ENCODE measurements at places on chromosomes 12 and 14. TPM values are rescaled to one million over a fixed set of nuclear protein-coding genes. Genes with fewer than 3 reads are reported as not detected.

DNA sequence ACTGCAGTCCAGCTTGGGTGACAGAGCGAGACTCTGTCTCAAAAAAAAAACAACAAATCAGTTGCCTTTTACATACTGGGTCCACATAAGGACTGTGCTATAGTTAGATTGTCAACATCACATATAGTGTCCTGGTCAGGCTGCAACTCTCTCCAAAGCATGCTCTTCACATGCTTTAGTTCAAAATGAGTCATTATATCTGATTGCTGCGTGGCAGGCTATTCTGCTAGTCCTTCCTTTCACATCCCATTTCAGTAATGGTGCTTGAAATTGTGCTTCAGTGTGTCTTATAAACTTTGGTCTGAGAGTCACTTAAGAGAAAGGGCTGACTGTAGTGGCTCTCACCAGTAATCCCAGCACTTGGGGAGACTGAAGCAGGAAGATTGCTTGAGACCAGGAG, 6.9 kb downstream of the LETMD1 start:
- DNase-seq, result peak; percentile 8

DNA sequence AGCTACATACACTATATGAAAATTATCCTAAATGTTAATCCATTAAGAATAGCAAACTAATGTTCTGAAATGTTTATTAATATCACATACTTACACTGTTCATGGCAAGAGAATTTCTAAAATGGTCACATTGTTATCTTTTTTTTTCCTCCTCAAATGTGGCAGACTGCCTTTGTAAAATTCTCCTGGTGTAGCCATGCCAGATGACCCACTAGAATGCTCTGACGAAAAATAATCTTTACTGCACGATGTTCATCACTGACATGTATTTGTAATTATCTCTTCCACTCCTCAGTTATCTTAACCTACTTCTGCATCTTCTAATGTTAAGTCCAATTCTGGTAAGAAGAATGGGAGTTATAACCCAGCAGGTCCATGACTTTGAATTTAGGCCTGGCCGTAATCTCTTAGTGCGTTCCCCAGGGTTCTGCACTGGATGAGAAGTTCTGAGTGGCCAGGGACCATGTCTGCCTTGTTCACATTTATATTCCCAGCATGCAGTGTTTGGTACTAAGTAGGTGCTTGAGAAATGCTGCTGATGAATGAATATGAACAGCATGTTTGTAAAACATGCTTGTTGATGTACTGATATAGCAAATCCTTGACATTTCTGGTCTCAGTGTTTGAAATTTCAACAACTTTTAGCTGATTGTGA, 46.7 kb downstream of the NOPCHAP1 start:
- no peak for DNase-seq

The SLC6A12 gene
- not detected for total RNA-seq

- DNase-seq, result no peak
Observed at GRCh38 chr12:1006255-1006654, 15.2 kb downstream of the ERC1 start.

GRCh38 chr12:52440821-52441319, 6.7 kb upstream of the KRT75 start:
- DNase-seq, result peak; percentile 53

- no peak for DNase-seq
Observed at GRCh38 chr14:38047195-38047902, 160.4 kb upstream of the SSTR1 start.

- no peak for DNase-seq
Observed at GRCh38 chr12:68012712-68013111, 23.5 kb downstream of the IFNG-AS1 start.

DNA sequence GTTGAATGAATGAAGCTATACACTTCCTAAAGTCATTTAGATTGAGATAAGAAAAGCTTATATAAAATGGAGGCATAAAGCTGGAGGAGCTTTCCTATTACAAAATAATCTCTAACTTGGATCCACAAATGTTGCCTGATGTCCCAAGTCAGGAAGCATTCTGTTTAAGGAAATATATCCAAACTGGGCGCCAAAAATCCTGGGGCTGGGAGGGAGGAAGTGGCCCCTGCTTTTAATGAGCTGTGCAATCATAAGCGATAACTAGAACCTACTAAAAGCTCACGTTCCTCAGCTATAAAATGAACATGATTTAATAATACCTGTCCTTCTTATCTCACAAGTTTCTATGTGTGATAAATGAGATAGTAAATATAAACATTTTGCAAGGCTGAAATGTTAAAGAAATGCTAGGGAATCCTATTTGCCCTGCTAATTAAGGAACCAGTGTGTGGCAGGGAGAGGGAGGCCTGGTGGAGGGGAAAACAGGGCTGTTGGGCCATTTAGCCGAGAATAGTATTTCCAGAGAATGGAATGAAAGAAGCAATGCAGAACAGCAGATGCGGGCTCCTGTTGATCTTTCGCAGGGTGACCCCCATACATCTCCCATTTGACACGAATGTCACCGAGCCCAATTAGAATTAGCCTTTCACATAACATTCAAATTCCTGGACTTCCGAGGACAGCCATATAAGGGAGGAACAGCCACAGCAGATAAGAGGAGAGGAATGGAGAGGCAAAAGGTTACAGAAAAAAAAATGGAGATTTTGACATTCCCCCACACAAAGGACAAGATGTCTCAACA, 25.9 kb downstream of the DUSP6 start:
- DNase-seq, result no peak

DNA sequence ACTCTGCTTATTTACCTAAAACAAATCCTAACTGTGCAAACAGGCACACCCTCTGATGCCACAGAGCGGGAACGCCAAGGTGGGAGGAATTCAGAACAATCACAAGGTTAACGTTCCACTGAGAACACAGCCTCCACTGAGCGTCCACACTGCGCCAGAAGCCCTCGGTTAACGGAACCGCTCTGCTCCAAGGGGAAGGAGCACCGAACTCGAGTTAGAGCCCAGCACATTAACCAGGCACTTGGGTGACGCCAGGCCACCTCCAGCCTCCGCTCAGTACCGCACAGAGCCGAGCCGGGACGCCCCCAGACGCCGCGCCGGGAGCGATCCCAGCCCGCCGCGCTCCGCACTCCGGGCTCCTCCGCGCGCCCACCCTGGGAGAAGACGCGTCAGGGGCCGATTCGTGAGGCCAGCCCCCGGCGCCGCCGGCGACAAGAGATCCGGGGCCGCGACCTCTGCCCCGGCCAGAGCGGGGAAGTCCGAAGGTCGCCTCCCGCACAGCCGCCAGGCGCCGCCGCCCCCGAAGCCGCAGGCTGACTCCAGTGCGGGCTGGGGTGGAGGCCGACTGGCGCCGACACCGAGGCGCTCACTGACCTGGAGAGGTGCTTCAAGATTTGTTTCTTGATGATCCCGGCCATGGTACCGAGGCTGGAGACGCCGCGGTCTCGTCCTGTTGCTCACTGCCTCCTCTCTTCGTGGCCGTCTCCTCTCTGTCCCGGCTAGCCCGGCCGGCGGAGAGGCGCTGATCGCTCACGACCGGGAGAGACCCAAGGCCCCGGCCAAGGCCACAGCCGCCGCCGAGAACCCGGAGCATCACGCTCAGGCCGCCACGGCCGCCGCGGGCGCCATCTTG, 450 bp downstream of the BLTP3B start:
- peak; percentile 26 for DNase-seq

DNA sequence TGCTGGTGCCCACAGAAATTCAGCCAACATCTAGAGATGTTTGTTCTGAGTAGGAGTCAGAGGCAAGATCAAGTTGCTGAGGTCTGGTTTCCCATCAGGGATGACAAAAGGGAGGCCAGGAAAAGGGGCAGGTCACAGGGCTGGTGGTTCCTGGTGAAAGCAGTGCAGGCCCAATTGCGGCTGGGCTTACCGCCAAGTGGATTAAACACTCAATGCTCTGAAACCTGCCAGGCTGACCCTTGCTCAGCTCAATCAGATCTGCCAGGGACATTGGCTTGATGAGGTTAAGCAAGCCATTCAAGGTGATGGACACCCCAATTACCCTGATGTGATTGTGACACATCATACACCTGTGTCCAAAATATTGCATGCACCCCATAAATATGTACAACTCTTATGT, 5.5 kb upstream of the OAS1 start:
- DNase-seq, result peak; percentile 7

- DNase-seq, result no peak
Observed at GRCh38 chr12:56223571-56224101, 506 bp upstream of the NABP2 start.

DNA sequence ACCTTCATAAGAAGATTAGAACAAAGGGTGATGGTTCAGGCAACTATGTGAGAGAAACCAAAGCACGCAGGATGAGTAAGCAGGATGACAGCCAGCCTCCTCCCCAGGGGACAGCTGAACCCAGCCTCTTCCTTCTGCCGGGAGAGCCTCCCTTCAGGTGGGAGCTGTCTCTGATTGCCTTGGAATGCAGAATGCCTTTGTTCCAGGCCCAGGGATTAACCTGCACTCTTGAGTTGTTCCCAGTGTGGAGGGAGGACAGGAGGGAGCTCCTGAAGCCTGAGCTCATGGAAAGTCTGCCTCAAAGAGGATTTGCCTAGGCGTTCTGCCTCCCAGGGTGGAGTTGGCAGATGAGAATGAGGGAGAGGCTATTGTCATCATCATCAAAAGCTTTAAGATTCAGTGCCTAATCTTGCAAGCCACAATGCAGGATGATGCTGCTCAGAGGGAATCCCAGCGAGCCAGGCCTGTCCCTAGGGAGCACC, 3.6 kb upstream of the KRT6A start:
- DNase-seq, result peak; percentile 76

GRCh38 chr12:24996102-24996797, 47.3 kb upstream of the BCAT1 start:
- no peak for DNase-seq

GRCh38 chr14:104654119-104654518, 35.3 kb upstream of the INF2 start:
- DNase-seq, result no peak

The HOXC12 gene
- not detected for total RNA-seq

- DNase-seq, result no peak
Observed at GRCh38 chr14:32602699-32603098, 273.6 kb downstream of the AKAP6 start.

DNA sequence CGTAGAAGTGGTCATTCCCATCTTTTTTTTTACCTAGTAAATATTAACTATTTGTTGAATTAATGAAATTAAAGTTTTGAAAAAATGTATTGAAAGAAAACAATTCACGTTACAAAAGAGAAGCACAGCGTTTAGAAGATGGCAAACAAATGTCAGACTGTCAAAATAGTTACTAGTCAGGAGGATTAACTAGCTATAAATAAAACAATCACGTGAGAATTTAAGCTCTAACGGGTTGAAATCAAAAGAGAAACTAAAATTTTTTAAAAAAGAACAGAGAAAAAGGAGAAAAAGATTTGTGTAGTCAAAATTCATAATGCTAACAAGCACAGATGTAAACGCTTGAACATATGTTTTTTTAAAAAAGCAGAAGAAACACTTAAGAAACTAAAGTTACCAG, 26.4 kb downstream of the DDHD1 start:
- DNase-seq, result no peak

GRCh38 chr14:99884834-99885648, 91.8 kb downstream of the EML1 start:
- peak; percentile 33 for DNase-seq

GRCh38 chr12:19757317-19757877, 318.1 kb downstream of the AEBP2 start:
- peak; percentile 16 for DNase-seq

DNA sequence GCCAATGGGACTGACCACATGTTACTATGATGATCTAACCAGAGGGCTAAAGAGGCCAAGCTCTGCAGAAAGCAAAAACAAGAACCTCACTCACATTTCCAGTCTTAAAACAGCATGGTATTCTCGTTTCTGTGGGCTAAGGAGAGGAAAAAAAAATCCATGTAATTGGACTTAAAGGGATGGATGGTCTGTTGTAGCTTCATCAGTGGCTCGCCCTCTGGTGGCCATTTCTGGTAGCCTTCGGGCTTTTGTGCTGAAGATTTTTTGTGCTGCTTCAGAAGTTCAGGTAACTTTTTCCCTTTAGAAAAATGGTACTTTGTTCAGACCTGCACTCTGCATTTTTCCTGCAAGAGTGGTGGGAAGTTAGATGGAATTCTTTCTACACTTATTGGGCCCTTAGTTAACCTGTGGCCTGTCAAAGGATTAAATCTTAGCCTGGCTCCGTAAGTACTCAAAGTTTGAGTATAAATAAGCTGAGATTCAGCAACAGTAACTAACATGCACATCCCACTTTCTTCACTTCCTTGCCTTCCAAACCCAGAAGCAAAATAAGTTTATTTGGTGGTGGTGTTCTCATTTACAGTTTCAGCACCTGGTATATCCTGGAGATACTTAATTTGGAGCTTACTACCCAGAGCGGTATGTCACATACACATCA, 22.3 kb downstream of the DCAF4 start:
- peak; percentile 74 for DNase-seq

- DNase-seq, result no peak
Observed at GRCh38 chr14:23386999-23387398, 10.2 kb downstream of the CMTM5 start.

DNA sequence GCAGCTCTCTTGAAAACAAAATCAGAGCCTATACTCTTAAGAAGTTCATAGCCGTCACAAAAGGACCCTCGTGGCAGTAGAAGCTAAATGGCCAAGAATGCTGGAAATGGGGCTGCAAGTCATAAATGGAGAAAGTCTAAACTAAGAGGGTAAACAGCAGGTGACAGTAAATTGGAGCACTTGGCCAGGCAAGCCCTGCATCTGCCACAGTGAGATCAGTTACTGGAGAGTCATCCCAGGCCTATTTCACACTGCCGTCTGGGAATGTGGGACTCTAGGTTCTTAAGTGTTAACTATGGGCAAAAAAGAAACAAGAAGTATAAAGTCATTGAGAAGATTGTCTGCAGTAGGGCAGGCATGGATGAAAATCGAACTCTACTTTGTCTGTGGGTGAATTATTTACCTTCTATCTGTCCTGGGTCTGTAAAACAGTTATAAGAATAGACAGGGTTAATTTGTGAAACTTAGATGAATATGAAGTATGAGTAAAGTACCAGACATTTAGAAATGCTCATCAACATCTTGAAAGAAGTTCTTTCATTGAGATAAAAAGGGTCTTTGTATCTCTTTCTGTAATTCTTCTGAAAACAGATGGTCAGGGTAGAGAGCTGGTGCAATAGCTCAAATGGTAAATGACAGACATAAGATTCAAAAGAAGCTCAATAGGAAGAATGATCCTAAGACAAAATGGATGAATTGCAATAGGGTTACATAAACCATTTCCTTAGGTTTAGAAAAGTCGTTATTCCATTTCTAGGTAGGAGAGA, 792.5 kb downstream of the DIO2 start:
- DNase-seq, result no peak

The PTMS gene
- total RNA-seq, result 148 TPM

- DNase-seq, result no peak
Observed at GRCh38 chr12:44380861-44381260, 495.3 kb downstream of the NELL2 start.

DNA sequence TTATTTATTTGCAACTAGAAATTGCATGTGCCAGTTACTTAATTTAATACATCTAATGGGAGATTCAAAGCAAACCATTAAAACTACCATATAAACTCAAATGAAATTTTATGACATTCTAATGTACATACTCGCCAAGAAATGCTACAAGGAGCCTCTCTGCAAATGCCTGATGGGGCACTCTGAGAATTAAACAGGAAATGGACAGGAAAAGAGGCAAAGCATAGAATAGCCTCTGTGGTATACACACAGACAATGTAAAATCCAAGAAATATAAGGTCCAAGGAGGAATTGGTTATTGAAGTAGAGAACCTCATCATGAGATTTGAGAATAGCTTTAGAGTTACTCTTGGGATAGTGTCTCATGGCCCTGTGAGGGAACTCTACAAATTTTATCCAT, 41.2 kb downstream of the RAB21 start:
- no peak for DNase-seq

Data from HT1080 (cell line).